ENCODE measurements at places on chromosomes 13 and 19.

DNA sequence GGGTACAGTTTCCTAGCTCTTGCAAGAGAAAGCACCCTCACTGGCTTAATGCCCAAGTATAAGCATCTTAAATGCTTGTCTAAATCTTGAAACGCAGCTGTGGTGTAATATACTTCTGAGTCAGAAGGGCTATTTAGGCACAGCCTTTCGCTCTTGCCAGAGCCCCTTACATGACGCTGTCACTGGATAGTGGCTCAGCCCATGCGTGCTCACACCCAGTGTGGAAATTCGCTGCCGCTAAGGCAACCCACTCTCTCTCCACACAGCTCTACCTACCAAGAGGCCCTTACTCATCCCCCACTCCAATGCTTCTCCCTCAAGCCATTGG lies 24.0 kb downstream of the UQCRFS1 start:
- DNase-seq, result no peak

DNA sequence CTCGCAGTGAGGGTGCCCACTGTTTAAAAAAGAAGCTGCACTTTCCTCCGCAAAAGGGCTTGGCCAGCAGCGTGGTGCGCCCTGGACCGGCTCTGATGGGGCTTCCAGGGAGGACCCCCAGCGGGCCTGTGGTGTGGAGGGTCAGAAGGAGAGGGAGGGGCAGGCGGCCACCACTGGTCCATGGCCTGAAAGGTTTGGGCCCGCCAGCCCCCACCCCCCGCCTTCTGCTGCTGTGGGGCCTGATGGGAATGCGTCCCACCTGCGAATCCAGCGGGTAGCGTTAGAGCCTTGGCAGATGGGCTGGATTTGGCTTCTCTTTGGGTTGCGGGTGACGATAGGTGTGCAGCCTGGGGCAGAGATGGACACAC lies 34.7 kb downstream of the TMEM255B start:
- peak; percentile 39 for DNase-seq

DNA sequence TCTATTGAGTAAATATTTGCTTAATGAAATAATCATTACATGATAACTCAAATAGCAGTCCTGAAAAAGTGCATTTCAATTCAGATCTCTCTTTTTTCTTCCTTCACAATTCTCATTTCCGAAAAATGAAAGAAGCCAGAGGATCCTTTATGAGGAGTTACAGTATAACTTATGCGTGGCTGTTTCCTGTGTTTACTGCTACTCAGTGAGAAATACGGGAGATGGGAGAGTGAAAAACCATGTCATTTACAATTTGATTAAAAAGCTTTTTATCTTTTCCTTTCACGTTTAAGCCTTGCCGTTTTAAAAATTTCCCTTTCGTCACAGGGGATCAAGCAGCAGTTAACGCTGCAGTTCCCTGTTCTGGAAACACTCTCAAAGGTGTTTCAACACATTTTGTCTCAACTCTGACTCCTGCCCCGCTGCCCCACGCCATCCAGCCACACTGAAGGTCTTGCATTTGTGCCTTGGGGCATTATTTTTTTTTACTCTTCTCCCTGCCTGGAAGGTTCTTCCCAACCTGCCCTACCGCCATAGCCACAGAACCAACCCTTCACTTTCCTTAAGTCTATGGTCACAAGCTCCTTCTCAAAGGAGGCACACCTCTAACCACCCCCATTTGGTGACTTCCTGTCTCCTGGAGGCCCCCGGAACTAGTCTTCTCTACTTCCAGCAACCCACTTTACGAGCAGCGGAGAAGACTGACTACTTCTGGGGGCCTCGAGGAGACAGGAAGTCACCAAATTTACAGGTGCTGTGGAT lies 17.0 kb downstream of the KL start:
- no peak for DNase-seq

DNA sequence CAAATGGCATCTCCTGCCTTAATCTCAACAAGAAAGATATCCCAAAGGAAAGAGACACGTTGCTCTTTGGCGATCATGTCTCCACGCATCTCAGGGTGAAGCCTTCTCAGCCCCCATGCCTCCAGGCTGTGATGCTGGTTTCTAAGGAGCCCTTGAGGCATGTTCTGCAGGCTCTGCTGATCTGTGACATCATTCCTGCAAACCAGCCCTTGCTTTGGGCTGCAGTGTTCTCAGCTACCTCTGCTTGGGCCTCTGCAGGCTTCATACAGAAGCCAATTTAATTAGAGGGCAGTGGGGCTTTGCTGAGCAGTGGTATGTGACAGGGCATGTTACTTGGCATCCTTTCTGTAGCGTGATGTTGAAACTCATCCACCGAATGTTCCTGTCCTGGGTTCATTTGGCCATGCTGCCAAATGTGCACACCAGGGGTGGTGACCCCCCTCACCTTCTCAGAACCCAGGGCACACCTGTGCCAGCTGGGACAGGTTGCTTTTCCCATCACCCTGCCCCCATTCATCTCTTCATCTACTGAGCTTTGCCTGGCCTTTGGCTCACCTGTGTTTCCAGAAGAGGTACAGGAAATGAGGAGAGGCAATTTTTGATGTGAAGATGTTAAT lies 230.9 kb downstream of the TEX29 start:
- DNase-seq, result peak; percentile 18

- DNase-seq, result no peak
These were observed 413.7 kb downstream of the LIG4 start for GRCh38 chr13:107801621-107802020.

DNA sequence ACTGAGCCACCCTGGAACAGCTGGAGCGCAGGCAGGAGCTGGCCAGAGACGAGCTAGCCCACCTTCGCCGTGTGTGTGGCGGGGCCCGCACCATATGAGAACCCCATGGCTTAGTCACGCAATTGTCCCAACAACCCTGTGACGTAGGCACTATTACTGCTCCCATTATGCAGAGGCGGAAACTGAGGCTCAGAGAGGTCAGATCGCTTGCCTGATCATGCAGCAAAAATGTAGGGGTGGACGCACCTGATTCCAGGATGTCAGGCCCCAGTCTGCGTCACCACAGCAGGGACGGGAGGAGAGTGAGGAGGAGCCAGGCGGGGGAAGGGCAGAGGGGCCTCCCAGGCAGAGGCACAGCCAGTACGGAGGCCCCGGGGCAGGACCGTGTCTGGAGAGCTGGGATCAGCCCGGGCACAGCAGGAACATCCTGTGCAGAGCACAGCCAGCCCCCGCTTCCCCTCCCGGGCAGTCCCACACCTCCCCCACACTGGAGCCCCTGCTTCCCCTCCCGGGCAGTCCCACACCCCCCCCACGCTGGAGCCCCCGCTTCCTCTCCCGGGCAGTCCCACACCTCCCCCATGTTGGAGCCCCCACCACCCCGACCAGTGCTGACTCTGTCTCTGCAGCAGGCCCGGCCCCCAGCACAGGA lies 16.7 kb downstream of the PIP5K1C start:
- no peak for DNase-seq

DNA sequence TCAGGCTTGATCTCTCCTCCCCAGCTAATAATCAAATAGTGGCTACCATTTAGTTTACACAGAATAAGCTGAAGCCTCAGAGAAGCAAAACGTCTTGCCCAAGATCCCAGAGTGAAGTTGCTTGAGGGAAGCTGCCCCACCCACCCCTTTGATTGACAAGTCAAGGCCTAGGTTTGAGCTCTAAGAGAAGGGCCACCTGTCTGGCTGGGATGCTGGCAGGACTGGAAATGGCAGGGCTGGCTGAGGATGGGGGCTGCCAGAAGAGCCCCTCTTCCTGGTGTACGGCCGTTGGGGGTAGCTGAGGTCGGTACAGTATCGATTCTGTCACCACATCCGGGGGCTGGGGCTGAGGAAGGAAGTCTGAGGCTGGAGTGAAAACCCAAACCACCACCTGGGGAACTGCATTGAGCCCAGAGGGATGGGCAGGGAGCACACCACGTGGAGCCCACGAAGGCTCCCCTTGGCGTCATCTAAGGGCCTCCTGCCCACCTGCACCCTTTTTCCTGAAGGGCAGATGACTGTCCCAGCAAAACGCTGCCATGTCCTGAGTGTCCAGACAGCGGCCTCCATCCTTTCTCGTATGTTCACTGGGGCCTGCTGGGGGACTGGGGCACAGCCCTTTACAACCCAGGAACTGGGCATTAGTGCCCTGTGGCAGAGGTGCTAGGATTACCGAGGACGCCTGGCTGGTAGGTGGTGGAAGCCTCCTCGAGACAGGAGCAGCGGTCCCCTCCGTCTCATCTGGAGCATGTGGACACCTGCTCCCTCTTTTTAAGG lies 1.4 kb upstream of the PRKD2 start:
- DNase-seq, result no peak

- no peak for DNase-seq
These were observed 12.6 kb downstream of the QPCTL start for GRCh38 chr19:45705115-45705514.

DNA sequence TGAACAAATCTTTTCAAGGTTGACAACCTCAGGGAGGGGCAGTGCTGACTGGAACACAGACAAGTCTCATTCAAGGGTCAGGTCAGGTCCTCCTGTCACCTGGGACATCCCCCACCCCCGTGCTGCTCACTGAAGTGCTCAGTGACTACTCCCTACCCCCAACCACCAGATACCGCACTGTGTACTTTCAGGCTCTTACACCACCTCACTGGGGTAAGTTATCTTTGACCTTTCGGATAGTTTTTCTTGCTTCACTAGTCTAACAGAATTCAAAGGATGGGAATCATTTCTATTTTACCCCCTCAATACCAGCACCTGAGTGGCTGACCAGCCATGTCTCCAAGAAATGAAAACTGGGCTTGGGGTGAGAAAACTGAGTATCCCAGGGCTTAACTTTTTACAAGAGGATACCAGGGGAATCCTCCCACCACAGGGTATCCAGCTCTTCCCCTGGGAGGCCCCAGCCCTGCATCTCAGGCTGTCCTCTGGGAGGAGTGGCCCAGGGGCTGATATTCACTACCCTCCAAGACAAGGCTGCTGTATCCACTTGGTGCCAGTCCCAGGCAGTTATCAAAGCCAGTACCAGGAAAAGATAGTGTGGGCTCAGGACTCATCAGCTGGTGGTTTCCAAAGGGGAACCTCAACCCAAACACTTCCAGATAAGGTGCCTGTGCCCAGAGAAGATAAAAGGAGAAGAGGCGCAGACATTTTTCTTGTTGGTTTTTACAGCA lies 2.1 kb downstream of the ZNF563 start:
- DNase-seq, result no peak

GRCh38 chr19:14992780-14993179 lies 13.1 kb upstream of the SLC1A6 start:
- DNase-seq, result no peak

- DNase-seq, result no peak
These were observed 38.5 kb upstream of the FGF14 start for GRCh38 chr13:102440259-102440936.

GRCh38 chr19:18853755-18854427 lies 22.1 kb downstream of the UPF1 start:
- no peak for DNase-seq

GRCh38 chr13:95470574-95471366 lies 81.8 kb upstream of the CLDN10 start:
- no peak for DNase-seq

GRCh38 chr19:3113100-3114017 lies 19.2 kb downstream of the GNA11 start:
- DNase-seq, result no peak

DNA sequence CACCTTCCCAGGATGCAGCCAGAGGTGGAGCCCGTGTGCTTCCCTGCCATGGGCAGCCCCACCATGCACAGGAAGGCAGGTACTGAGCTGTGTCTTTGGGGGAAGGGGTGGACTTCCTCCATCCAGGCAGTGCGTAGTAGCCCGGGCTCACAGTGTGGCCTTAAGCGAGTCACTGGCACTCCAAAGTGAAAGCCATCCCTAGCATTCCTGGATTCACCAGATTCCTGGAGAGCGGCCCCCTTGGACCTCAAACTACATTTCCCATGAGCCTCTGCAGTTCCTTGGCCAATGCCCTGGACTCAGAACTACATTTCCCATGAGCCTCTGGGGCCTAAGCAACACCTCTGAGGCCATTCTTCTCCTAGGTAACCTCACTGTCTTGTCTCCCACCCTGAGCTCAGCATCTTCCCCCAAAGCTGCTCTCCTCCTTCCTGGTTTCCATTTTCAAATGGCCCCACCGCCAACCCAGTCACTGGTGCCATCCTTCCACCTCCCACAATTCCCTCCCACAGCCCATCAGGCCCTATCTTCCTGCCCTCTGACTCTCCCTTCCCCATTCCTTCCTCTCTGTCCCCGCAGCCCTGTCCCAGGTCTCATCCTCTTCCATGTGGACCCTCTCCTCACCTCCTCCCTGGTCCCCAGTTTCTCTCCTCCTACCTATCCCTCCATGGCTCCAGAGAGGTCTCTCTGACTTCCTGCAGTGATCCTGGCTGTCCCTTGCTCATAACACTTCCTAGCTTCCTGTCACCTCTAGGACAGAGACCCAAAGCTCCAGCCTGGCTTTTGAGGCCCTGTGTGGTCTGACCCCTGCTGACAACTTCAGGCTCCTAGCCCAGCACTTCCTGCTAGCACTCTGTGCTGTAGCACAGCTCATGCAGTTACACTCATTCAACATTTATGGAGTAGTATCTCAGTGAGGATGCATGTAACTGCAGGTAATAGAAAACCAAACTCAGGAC lies at the start of gene C19orf81:
Gene C19orf81, plus strand, starts transcription at position 13 of the 959 bp plus-strand sequence. Its CDS starts 0 bp downstream, at position 13.
- no peak for DNase-seq

DNA sequence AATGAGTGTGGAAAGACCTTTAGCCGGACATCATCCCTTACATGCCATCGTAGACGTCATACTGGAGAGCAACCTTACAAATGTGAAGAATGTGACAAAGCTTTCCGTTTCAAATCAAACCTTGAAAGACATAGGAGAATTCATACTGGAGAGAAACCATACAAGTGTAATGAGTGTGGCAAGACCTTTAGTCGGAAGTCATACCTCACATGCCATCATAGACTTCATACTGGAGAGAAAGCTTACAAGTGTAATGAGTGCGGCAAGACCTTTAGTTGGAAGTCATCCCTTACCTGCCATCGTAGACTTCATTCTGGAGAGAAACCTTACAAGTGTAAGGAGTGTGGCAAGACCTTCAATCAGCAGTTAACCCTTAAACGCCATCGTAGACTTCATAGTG lies 11.7 kb upstream of the ZNF813 start:
- no peak for DNase-seq
